ENCODE measurements at places on chromosomes 2 and 18. TPM values are rescaled to one million over a fixed set of nuclear protein-coding genes. Genes with fewer than 3 reads are reported as not detected.

DNA sequence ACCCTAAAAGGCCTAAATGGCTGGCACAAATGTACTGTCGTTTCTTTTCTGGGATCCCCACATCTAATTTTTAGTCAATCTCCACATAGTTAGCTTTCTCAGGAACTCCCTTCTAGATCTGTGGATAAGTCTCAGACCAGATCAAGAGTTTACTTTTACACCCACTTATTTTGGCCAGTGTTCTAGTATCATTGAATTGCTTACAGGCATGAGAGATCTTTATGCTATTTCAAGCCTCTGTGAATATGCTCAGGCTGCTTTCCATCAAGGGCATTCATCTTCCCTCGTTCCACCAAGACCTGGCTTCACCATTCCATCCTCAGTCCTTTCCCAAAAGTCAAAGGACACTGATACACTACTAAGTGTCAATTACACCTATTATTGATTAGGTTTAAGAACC is 27.8 kb upstream of the SCN1A start:
- no peak for DNase-seq

Gene CRYGD
- total RNA-seq, result not detected

DNA sequence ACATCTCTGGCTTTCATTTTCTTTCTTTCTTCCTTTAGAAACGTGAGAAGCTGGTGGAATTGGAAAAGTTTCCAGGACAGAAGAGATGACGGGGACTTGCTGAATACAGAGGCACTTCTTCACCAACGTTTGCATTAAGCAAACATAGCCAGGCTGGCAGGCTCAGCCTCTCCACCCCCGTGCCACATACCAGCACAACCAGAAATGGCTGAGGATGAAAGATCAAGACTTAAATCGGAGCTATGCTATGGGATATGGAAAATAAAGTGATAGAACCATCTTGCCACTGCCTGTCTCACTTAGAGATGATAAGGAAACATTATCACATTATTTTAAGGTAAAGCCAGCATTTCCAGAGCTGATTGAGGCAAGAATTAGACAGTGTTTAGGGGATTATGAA is 483.3 kb downstream of the BCL11A start:
- no peak for DNase-seq

Gene RBM45
- total RNA-seq, result 11.3 TPM

Gene ABCG5
- total RNA-seq, result not detected

GRCh38 chr2:112887964-112888749 is 22.8 kb upstream of the IL37 start:
- no peak for DNase-seq

GRCh38 chr18:6249170-6249569 is 165.5 kb downstream of the L3MBTL4 start:
- DNase-seq, result no peak

- DNase-seq, result no peak
These were observed 478.6 kb downstream of the SLC4A3 start for GRCh38 chr2:220106065-220106464.

- no peak for DNase-seq
These were observed 1134.8 kb upstream of the ZEB2 start for GRCh38 chr2:145654746-145655145.

DNA sequence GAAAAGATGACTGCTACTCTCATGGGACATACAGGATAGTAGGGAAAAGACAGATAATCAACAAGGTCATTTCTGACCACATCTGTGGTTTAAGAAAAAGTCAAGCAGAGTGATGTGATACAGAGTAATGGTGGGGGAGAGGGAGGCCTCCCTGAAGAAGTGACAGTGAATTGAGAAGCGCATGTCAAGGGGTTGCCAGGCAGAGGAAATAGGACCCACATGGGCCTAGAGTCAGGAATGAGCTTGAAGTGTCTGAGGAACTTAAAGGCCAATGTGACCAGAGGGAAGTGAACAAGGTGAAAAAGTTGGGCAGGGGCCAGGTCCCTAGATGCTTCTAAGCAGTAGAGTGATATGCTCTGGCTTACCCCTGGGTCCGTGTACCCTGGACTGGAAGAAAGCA is 113.5 kb upstream of the PPP1CB start:
- DNase-seq, result no peak

DNA sequence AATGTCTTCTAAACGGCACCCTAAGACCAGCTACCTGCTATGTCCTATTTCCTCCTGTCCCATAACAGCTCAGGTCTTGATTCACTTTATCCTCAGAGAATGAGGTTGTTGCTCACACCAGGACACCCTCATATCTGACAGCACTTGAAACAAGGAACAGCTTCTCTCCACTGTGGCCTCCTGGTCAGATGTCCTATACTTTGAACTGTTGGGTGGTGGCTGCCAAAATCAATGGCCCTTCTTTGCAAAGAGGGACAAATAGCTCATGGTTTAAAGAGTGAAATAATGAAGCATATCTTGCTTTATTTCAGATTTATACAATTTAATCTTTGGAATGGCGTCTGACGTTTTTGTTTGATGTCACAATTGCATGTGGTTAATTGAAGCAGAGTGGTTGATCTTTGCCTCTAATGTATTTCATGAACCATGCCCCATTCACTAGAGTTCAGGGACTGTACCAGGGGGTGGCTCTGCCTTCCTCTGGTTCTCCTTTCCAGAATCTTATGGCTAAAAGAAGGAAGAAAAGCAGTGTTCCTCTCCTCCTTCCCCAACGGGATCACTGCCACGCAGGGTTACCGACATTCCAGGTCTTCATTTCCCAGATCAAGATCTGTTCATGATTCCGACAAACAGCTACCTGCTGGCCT is 24.1 kb upstream of the ZCCHC2 start:
- no peak for DNase-seq

Gene LYG1
- total RNA-seq, result 0.59 TPM

GRCh38 chr2:240705204-240705791 is 13.6 kb downstream of the AQP12A start:
- DNase-seq, result no peak

Gene ANO7
- total RNA-seq, result 0.79 TPM

DNA sequence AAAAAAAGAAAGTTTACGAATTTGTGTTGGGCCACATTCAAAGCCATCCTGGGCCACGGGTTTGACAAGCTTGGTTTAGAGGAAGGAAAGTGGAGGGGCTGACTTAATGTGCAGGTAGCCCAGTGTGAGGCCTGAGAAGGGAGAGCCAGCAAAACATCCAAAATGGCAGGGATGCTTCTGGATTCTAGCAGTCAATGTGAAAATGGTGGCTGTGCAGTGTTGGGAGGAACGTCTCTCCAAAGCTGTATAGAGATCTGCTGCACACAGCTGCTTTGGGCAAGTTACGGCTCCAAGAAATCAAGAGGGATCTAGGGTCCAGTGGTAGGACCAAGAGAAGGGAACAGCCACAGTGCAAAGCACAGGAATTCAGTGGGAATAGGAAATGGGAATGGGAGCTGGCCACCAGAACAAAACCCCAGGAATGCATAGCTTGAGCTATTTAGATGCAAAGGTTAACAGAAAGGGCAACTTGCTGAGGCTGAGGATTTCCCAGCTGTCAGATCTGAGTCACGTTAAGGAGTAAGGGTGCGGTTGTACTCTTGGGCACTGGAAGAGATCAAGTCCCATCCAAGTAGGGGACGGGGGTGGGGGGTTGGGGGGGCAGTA is 70.6 kb downstream of the B3GNT2 start:
- no peak for DNase-seq

DNA sequence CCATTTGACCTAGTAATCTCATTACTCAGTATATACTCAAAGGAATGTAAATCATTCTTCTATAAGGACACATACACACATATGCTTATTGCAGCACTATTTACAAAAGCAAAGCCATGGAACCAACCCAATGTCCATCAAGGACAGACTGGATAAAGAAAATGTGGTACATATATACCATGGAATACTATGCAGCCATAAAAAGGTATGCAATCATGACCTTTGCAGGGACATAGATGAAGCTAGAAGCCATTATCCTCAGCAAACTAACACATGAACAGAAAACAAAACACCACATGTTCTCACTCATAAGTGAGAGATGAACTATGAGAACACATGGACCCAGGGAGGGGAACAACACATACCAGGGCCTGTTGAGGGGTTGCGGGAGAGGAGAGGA is 214.5 kb downstream of the NBAS start:
- no peak for DNase-seq

DNA sequence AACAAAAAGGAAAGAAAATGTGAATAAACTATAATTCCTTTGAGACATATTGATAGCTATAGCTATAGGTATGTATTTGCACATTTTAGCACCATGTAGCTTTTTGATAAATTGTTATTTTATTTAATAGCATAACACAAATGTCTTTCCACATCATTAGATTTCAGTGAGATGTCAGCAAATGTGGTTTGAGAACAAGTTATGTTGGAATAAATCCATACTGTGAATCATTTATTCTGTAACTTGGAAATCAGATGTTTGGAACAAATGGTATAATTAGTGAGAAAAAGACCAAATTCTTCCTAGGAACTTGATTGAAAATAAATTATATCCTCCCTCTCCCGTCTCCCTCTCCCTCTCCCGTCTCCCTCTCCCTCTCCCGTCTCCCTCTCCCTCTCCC is 62.8 kb downstream of the NABP1 start:
- DNase-seq, result peak; percentile 30

- DNase-seq, result no peak
These were observed 532.7 kb upstream of the FSHR start for GRCh38 chr2:49686897-49687442.

GRCh38 chr2:21424375-21424774 is 300.6 kb downstream of the TDRD15 start:
- no peak for DNase-seq

DNA sequence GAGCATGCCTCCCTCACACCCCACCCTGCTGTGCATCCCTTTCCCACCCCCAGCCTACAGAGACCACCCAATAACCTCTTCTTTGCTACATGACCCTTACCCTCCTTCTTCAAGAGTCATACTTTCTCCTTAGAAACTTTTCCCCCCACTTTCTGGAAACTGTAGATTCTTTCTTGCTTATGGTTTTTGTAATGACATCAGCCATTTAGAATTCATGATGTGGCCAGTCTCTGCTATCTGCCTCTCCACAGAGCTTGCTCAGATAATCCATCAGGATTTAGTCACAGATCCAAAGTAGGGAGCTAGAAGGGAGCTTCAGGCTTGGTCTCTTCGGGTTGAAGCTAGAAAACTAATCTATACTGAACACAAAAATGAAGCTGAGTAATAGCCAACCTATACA is 36.5 kb downstream of the GALM start:
- DNase-seq, result peak; percentile 25

Gene PECR
- total RNA-seq, result 21.7 TPM

DNA sequence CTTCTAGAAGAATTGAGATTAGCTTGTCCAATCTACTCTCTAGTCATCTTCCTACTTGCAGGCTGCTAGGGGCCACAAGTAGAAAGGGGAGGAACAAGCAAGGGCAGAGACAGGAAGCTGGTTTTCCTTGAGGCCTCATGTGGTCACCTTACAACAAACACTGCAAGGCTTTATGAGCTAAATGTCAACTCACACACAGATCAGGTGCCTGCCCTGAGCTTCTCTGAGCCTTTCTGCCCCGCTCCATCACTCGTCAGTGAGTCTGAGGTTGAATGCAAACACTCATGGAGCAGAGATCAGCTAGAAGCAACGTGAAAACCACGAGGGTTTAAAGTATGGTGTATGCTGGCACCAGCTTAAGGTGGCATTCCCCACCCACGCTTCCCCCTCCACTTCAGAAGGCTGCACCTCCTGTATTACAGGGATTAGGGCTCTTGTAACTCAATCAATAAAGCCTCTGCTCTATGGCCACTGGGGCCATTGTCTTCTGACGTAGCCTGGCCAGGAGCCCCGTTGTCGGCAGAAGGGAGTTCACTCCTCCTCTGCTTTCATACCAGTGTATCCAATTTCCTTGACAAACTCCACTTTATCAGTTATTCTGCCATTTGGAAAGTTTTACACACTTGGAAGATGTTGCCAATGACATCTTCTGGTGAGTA is 5.4 kb upstream of the CRYGC start:
- no peak for DNase-seq

Gene GKN1
- not detected for total RNA-seq

DNA sequence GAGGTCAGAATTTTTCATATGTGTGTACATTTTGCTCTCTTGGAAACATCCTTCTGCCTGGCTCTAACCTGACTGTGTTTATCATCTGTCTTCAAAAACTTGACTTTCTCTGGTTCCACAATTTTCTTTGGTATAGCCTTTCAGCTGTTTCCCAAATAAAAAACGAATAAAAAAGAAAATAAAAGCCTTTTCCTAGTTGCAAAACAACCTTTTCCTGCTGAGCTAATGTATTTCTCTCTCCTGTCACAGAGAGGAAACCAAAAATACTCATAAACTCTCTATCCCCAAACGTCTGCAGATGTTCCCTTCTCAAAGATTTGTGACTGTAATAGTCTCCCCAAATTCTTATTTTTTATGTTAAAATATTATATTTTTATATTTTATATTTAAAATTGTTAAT is 505.3 kb upstream of the SLC39A10 start:
- DNase-seq, result no peak

- no peak for DNase-seq
These were observed 416.6 kb downstream of the RAD51AP2 start for GRCh38 chr2:17101596-17101995.

GRCh38 chr18:39039813-39040212 is 1474.2 kb upstream of the CELF4 start:
- no peak for DNase-seq

Gene ABCG8
- total RNA-seq, result under 0.01 TPM

- no peak for DNase-seq
These were observed 79.1 kb downstream of the ZRANB3 start for GRCh38 chr2:135451966-135452365.

- no peak for DNase-seq
These were observed 189.8 kb downstream of the SNTG2 start for GRCh38 chr2:1140389-1141003.

Gene ELOA2
- not detected for total RNA-seq

DNA sequence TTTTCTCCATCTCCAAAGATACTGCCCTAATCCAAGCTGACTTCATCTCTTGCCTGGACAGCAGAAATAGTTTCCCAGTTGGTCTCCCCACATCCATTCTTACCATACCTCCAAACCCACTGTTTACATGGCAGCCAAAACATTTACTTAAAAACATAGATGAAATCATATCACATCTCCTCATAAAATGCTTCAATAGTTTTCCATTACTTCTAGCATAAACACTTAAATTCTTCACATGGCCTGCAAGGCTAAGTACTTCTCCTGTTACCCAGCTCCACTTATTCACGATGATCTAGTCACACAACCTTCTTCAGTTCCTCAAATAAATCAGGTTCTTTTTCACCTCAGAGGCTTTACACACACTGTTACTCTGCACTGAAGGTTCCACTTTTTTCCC is 185.8 kb upstream of the ACVR2A start:
- no peak for DNase-seq

Gene CD207
- total RNA-seq, result 5.3 TPM

Gene MRO
- 0.30 TPM for total RNA-seq
